ENCODE measurements at places on chromosomes 5 and 9.

DNA sequence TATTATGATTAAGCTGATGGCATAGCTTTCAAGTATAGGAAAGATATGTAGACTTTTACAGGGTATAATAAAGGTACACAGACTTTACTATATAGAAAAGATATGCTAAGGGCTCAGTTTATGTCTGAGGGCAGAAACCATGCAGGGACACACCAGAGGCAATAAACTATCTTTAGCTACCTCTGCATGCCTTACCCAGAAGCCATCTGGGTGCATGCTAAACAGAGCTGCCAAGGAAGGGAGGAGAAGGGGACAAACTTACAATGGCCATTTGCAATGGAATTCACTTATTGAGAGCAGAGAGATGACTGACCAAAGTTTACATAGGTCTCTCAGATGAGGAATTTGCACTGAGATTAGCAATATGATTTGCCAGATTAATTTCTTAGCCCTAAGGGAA lies 143.1 kb upstream of the NR4A3 start:
- DNase-seq: no peak

- DNase-seq: peak; percentile 83
Measured at GRCh38 chr5:150209099-150209635, 19.3 kb downstream of the SLC6A7 start.

- peak; percentile 21 for DNase-seq
Measured at GRCh38 chr9:129245276-129245675, 67.2 kb upstream of the IER5L start.

GRCh38 chr9:116179568-116179967 lies 26.0 kb downstream of the PAPPA start:
- DNase-seq: no peak

DNA sequence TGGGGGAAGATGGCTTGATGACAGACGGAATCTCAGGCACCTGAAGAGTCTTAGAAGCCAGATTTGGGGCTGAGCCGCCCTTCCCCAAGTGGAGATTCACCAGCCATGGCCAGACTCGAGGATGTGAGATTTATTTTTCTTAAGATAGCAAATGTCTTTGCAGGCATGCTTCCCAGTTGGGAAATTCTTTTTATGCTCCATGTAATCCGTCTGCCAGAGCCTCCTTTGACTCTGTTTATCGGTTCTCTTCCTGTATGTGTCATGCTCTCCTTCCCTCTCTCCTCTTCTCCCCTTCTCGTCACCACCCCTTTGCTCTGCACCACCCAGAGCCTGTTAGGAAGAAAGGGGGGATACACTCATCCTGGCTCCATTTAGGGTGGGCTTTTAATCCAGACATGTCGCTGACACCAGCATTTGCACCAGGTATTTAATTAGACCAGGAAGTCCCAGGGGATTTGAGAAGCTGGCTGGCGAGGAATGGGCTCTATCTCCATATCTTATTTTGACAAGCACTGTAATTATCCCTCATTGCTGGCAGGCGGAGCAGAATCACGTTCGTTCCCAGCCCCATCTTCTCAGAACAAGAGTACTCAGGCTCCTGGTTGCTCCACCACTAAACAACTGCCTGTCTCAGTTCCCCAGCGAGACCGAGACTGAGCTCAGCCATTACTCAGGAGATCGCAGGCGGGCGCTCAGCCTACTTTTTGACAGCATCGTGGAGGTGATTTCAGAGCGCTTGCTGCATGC lies 50.9 kb downstream of the KCNIP1 start:
- DNase-seq: peak; percentile 7

DNA sequence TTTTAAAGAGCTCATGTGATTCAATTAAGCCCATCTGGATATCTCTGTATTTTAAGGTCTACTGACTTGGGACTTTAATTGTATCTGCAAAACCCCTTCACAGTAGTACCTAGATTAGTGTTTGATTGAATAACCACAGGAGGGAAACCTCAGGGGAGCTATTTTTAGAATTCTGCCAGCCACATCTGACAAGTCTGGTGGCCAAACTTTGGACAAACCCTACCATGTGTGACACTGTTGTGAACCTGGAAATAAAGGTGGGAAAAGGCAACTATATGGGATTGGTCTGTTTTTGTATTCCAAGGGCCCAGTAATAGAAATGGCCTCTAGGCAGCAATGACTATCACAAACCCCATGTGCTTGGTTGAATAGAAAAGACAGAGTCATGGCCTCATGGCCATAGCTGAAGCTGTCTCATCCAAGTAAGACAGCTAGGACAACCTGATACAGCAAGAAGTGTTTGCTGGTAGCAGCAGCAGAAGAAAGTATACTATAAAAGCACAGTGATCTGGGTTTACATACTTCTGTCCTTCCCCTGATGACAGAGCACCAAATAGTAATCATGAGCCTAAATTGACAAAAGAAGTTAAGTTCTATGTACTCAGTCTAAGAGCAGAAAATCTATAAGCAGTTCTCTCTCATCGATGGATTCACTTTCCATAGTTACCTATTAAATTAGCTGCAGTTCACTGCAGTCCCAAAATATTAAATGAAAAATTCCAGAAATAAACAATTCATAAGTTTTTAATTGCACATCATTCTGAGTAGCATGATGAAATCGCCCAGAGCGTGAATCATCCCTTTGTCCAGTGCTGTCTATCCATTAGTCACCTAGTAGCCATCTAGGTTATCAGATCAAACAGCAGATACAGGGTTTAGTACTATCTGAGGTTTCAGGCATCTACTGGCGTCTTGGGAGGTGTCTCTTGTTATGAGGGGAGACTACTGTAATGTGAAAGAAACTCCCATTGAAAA lies 189.8 kb downstream of the ARHGAP26 start:
- DNase-seq: peak; percentile 83

Data from brain microvascular endothelial cell (primary cell).